ENCODE measurements at places on chromosomes 6 and 20.

DNA sequence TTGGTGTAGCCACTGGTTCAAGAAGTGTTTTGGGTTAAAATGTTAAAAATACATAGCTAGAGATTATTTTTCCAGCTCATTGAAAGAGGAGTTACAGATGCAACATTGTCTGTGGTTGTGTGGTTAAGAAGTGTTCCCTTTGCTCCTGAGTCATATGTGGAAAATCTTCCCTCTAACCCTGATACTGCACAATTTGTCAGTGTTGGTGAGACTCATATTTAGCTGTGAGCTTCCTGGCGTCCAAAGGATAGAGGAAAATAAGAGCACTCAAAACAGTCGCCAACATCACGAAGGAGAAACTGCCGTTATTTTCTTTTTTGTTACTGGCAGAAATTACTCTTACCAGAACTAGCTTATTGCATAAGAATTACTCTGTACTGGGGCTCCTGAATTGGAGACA is 250.4 kb downstream of the CDH4 start:
- DNase-seq = no peak

DNA sequence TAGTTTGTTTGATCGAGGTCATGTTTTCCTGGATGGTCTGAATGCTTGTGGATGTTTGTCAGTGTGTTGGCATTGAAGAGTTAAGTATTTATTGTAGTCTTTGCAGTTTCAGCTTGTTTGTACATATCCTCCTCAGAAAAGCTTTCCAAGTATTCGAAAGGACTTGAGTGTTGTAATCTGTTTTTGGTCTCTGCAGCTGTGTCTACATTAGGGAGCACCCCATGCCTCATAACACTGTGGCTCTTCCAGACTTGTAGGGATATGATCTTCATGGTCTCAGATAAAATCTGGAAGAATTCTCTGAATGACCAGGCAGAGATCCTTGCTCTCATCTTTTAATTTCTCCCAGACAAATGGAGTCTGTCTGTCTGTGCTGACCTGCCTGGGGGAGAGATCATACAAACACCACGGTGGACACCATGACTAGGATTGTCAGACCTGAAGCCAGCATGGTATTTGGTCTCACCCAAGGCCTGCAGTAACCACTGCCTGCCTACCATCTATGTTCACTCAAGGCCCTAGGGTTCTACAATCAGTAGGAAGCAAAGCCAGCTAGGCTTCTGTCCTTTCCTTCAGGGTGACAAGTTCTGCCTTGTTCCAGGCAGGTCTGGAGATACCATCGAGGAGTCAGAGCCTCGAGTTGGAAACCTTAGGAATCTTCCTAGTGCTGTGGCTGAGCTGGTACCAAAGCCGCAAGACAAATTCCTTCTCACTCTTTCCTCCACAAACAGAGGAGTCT is 114.7 kb upstream of the KHDRBS2 start:
- no peak for DNase-seq

DNA sequence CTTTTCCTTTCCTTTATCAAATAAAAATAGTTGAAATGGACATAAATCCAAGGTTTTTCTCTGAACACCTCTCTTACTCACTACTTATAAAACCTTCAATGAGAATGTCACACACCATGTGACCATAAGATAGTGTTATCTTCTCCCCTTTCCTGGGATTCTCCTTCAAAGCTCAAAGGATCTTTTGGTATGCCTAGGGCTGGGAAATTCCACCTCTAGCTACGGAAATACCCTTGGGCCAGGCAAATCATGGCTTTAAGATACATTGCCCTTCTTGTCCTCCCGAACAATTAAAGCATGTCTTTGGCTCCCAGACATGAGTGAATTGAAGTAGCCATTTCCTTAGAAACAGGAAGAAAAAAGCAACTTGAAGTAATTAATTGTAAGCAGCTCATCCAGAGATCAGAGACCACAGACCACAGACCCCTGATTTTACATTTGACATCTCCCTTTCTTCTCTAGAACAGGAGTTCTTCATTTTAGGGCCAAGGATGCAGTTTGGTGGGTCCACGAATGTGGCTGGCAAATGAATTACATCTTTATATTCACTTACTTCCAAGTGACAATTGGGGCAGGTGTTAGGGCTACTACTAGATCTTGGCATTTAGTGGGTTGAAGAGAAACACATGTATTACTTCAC is 4.1 kb downstream of the PLCB4 start:
- DNase-seq = no peak

GRCh38 chr6:143401068-143401446 is 49.4 kb downstream of the ADAT2 start:
- no peak for DNase-seq

- DNase-seq = no peak
Measured at GRCh38 chr6:147508042-147508865, at the start of gene SAMD5. TSS of gene SAMD5 (plus strand) at chr6:147508690. CDS start at chr6:147508929, 239 bp downstream.

All from CD4-positive, alpha-beta T cell treated with Interleukin-17A for 1 hour (primary cell).